Right atrium auricular region (tissue), 2 donors: ENCODE measurements at places on chromosomes 2 and 18. TPM values are rescaled to one million over a fixed set of nuclear protein-coding genes. Genes with fewer than 3 reads are reported as not detected.

The ICOS gene
- not detected for total RNA-seq

The CASP8 gene
- 5.1 TPM for total RNA-seq

The VAMP5 gene
- total RNA-seq = 61.7 TPM

The HOXD8 gene
- total RNA-seq = 1.1 TPM

The WIPF1 gene
- total RNA-seq = 17.5 TPM

GRCh38 chr2:207115715-207116364 lies 49.9 kb downstream of the KLF7 start:
- no peak for DNase-seq

GRCh38 chr2:31903109-31903780 lies 107.6 kb downstream of the MEMO1 start:
- DNase-seq = no peak
